Tibial nerve (tissue), 4 donors: ENCODE measurements at places on chromosomes 7 and 10.
A peak's percentile ranks its signal among the peaks of the same experiment; 100 is the strongest.

DNA sequence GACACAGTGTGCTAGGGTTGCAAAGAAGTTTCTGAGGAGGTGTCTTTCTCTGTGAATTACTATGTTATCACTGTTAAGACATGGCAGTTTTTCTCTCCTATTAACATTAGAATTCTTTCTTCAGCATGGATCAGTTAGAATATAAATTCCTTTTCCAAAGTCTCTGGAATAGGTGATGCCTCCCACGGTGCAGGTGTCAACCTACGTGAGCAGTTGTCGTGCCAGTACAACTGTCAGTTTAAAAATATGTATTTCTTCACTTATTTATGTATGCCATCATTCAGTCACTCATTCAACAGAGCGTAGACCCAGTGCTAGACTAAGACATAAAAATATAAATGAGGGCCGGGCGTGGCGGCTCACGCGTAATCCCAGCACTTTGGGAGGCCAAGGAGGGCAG, 83.5 kb downstream of the TACC2 start:
- no peak overlapping the region for H3K27ac ChIP-seq
- no peaks in the 10 kb centered on the region for H3K4me1 ChIP-seq
- H3K27me3 ChIP-seq, result no peaks in the 10 kb centered on the region
- H3K36me3 ChIP-seq, result no peaks in the 10 kb centered on the region
- DNase-seq, result no peak
- H3K4me3 ChIP-seq, result no peak overlapping the region

- no peak overlapping the region for H3K27ac ChIP-seq
- H3K27me3 ChIP-seq, result no peaks in the 10 kb centered on the region
- no peaks in the 10 kb centered on the region for H3K4me1 ChIP-seq
- no peaks in the 10 kb centered on the region for H3K36me3 ChIP-seq
- no peak overlapping the region for H3K4me3 ChIP-seq
These were observed 14.7 kb downstream of the MASTL start for GRCh38 chr10:27169849-27170248.

DNA sequence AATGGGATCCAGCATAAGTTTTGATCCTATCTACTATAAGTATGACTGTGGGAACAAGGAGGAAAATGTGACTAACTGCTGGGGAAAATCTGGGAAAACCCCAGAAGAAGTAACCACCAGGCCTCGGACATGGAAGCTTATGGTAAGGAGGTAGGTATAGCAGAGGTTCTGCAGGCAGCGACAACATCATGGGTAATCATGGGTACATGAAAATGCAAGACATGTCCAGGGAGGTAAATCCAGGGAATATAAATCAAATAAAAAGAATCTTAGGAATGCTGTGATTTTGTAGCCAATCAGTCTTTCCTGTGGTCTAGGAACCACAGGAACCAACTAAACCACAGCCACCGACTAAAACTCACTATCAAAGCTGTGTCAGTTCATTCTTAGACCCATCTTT, 168.3 kb upstream of the NPY start:
- no peaks in the 10 kb centered on the region for H3K4me1 ChIP-seq
- no peak overlapping the region for H3K27ac ChIP-seq
- H3K4me3 ChIP-seq, result no peak overlapping the region
- DNase-seq, result no peak
- no peaks in the 10 kb centered on the region for H3K27me3 ChIP-seq

DNA sequence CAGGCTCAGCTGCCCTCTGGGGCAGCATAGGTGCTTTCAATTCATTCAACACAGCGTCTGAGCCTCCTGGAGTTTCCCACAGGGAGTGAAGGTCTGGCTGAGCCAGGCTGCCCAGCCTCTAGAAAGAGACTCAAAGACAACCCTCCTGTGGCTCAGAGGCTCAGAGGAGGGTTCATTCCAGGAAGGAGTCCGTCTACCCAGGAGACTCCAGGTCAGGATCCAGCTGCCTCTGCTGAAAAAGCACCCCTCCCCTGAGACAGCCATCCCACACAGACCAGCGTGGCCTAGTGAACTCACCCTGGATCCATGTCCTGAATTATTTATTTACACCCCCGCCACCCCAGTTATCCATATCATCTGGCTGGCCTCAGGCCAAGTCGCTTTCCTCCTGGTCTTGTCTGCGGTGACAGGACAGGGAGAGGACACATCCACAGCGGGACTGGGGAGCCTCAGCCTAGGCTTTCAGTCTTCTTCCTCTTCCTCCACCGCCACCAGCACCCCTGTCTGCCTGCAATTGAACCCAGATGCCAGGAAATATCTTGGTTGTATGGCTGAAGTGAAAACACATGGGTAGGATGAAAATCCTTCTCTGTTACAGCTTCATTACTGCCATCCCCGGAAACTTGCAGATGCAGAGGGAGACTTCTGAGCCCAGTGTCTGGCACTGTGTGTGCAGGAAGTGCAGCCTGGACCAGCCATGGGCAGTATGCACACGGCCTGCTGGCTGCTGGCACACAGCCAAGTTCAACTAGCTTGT, 44.0 kb upstream of the COL13A1 start:
- no peaks in the 10 kb centered on the region for H3K4me1 ChIP-seq
- no peak overlapping the region for H3K4me3 ChIP-seq
- no peaks in the 10 kb centered on the region for H3K36me3 ChIP-seq
- no peak overlapping the region for H3K27ac ChIP-seq
- DNase-seq, result no peak

DNA sequence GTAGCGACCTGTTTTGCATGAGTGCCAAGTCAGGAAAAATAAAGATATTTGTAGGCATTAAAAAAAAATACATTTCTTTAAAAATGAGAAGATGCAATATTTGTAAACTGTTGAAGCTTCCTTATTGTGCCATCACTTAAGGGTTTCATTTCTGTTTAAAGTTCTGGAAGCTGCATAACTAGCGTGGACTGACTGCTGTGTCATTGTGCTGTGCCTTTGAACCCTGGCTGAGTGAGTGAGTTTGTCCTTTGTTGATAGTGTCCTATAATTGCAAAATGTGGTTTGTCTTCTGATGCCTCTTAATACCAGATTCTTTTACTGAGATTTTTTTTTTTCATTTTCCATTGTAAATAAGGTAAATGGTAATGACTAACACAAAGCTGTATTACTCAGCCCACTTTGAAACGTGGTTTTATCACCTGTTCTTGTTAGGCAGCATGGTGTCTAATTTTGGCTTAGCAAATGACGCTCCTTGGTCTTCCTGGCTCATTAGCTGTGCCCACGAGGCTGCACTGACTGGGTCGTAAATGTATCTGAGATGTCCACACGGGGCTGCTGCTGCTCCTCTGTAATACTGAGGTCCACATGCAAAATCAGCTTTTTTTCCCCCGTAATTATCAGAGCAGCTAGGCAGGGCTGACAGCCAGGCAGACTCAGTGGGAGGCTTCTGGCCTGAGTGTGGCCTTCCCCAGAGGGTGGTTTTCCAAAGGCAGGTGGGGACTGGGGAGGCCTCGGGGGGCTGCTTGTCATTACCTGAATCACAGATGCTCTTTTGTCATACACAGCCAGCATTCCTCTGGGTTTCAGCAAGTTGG, 14.8 kb downstream of the ZSCAN25 start:
- DNase-seq, result no peak
- H3K4me1 ChIP-seq, result no peaks in the 10 kb centered on the region
- peaks cover 84% of the 10 kb centered on the region for H3K36me3 ChIP-seq
- no peaks in the 10 kb centered on the region for H3K27me3 ChIP-seq
- H3K27ac ChIP-seq, result no peak overlapping the region
- no peak overlapping the region for H3K4me3 ChIP-seq

GRCh38 chr7:7761974-7762779, 43.8 kb upstream of the RPA3 start:
- peak overlapping the region; percentile 19 for H3K4me3 ChIP-seq
- H3K27me3 ChIP-seq, result no peaks in the 10 kb centered on the region
- H3K36me3 ChIP-seq, result no peaks in the 10 kb centered on the region
- H3K4me1 ChIP-seq, result no peaks in the 10 kb centered on the region
- DNase-seq, result no peak

DNA sequence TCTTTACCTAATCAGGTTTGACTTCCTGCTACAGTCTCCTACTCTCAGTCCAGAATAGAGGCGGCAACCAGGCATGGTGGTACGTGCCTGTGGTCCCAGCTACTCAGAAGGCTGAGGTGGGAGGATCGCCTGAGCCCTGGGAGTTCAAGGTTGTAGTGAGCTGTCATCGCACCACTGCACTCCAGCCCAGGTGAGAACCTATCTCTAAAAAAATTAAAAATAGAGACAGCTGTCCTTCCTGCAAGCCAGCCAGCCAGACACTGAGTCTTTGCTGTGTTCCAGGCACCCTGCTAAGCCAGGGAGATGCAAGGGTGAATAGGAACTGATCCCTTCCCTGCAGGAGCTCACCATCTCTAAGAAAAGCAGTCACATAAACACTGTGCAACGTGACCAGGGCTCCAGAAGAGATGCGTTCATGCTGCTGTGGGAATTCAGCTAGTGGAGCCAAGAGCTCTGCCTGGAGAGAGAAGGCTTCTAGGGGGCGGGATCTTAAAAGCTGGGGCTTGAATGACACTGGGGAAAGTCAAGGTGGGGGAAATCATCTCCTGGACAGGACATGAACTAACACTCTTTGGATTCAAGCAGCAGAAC, 22.1 kb upstream of the SLIT1 start:
- no peak overlapping the region for H3K4me3 ChIP-seq
- H3K4me1 ChIP-seq, result no peaks in the 10 kb centered on the region
- H3K27me3 ChIP-seq, result no peaks in the 10 kb centered on the region
- H3K36me3 ChIP-seq, result no peaks in the 10 kb centered on the region
- no peak for DNase-seq
